ENCODE measurements at places on chromosomes 11 and 22.

- no peak for DNase-seq
Observed at GRCh38 chr11:76209973-76210930, 4.0 kb upstream of the WNT11 start.

GRCh38 chr11:80773919-80774318 is 1333.1 kb upstream of the TENM4 start:
- no peak for DNase-seq

DNA sequence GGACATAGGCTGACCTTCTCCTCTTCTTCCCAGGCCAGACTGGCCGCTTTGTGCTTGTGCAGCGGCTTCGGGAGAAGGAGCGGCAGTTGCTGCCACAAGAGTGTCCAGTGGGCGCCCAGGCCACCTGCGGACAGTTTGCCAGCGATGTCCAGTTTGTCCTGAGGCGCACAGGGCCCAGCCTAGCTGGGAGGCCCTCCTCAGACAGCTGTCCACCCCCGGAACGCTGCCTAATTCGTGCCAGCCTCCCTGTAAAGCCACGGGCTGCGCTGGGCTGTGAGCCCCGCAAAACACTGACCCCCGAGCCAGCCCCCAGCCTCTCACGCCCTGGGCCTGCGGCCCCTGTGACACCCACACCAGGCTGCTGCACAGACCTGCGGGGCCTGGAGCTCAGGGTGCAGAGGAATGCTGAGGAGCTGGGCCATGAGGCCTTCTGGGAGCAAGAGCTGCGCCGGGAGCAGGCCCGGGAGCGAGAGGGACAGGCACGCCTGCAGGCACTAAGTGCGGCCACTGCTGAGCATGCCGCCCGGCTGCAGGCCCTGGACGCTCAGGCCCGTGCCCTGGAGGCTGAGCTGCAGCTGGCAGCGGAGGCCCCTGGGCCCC is 1.4 kb downstream of the RASSF7 start:
- no peak for DNase-seq

- DNase-seq = no peak
Observed at GRCh38 chr11:46202696-46203391, 74.6 kb upstream of the CREB3L1 start.

DNA sequence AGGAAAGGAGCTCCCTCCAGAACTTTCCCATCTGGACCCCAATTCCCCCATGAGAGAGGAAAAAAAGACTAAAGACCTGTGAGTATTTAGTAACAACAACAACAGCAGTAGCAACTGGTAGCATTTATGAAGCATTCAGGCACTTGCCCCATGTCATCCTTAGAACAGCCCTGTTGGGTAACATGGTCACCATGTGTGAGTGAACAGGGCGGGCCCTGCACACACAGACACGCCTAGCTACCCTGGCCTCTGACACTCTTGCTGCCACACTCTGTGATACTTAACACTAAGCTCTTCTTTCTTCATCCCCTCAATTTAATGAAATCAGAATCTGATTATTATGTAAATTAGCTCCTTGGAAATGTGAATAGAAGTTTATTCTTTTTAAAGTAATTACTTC is 26.1 kb upstream of the SLC25A18 start:
- DNase-seq = no peak

DNA sequence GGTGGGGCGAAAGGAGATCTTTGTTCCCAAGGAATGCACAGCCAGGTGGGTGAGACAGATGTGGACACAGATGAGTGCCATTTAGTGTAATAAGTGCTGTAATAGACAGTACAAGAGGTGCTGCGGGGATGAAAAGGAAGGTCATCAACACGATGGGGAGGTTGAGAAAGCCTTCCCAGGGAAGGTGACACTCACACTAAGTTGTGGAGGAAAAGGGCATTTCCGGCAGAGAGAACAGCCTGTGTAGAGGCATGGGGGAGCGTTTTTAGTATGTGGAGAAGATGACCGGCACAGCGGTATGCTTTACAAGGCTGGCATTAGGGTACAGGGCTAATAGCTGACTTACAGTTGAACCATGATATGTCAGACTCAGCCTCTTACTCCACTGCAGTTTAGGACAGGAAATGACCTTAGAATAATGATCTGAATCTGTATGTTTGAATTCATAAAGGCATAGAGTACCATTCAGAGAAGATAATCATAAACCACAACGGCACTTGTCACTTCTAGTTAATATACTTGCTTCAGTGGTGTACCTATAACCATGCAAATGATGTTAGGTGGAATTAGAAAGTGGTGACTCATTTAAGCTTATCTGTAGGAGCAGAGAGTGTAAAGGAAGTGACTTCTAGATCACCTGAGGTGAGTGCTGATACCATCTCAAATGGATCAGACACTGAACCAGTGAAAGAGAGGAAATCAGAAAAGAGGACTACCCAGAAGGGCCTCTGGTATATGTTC is 60.6 kb downstream of the FAM83F start:
- DNase-seq = no peak

- DNase-seq = no peak
Observed at GRCh38 chr11:71341596-71341995, 89.2 kb upstream of the SHANK2 start.

DNA sequence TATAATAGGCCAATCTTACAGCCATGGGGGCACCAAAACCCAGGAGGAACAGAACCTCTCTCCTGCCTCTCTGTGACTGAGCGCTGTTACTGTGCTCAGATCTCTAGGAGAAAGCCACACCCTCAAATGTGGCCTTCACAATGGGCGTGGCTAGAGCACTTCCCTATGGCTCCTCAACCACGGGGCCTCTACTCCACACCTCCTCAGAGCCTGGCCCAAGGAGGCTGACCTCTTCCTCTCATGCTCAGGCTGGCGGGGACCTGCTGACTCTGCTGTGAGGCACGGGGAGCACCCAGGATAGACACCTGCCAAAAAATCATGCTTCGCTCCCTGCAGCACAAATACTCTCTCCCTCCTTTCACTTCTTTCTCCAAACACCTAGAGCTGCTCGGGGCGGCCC is 41.0 kb downstream of the C11orf58 start:
- no peak for DNase-seq

DNA sequence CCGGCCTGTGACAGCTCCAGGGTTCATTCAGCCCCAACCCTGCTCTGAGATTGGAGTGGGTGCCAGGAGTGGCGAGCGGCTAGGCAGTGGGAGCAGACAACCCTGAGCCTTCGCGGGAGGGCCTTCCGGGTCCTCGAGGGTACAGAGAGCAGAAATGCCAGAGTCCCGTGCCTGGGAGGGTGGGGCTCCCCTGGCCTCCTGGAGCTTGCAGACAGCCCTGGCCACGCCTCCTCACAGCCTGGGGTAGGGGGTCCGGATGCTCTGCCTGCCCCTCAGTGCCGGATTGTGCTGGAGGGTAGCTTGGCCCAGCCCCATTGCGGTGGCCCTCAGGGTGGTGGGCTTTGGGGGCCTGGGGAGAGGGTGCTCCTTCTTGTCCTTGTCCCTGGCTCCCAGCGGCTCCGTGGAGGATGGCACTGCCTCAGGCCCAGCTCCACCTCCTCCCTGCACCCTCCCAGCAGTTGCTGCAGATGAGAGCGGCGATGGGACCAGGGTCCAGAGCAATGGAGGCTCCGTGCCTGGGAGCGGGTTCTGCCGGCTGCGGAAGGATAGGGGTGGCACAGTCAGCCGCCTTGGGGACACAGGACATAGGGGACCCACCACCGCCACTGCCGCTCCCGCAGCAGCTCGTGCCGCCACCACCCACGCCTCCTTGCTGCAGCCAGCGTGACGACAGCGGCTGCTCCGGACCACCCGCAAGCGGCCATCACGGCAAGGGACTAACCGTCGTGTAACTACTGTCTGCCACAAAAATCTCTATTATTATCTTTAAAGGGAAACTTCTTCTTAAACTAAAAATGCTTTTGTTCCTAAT is 34.9 kb upstream of the OR10G7 start:
- peak; percentile 56 for DNase-seq

GRCh38 chr11:1566381-1567051 is 5.6 kb downstream of the DUSP8 start:
- DNase-seq = no peak

DNA sequence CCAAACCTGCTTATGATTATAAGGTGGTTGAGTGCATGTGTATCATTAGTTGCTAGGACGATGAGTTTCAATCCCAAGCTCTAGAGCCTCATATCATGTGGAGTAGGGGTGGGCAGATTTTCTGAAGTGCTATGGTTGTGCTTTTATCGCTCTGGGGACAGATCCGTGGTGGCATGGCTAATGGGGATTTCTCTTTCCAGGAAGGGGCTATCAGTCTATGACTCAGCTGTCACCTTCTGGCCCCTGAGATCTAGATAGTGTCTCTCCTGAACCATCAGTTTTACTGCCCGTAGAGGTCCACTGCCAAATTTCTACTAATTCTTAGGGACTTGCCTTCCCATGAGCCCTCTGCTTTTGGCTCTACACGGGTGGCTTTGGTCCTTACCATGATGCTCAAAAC is 51.8 kb downstream of the FDX1 start:
- no peak for DNase-seq

GRCh38 chr22:28943501-28943879 is 60.1 kb downstream of the ZNRF3 start:
- no peak for DNase-seq

DNA sequence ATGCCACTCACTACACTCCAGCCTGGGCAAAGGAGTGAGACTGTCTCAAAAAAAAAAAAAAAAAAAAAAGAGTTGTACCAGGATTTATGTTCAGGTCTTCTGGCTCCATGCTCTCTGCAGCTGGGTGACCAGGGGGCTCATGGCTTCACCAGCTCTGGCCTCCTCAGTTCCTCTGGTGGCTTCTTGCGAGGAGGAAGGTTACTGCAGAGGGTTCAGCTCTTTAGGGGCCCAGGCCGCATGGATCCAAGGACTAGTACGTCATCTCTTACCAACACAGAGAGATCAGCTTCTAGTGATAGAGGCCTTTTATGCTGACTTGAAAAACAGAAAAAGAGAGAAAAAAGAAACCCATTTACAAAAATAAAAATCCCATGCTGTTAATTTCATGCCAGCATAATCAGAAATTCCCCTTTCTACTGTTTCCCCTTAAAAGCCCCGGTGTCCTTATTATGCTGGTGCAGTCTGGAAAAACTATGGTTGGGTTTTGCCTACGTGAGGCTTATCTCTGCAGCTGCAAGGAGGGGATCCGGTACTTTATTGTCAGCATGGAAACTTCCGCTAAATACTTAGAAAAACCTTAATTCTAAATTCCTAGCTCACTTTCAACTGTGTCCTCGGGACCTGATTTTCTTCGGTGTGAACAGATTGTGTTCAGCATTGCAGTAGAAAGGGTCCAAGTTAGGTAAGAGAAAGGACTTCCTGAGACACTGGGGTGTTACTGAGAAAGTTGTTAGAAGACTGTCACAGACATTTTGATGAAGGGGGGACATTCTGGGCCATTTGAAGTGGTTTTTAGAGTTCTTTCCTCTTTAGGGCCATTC is 13.7 kb downstream of the ZBTB16 start:
- no peak for DNase-seq

DNA sequence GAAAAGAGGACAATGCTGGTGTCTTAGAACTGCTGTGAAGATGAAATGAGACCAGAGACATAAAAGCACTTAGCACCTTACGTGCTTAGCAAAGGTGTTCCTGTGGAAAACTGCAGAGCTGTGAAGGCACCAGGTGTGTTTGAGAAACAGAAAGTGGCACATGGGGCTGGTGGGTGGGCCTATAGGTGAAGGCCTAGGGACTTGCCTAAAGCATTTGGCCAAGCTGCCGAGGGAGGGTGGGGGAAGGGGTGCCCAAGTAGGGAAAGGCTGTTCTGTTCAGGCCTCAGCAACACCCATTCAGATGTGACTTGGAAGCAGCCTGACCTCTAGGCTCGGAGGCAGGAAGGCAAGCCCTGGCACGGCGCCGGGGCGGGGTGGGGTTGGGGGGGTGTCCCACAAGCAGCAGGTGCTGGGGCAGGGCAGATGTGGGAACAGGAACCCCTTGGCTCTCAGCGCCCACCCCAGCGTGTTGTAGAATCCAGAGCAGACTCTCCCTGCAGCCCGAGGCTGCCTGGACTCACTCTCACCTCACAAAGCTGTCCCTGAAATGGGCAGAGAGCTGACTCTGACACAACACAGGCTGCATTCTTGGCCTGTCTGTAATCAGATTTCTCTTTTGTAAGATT is 366.7 kb upstream of the NARS2 start:
- DNase-seq = no peak

GRCh38 chr11:83046621-83047172 is 25.0 kb downstream of the RAB30 start:
- no peak for DNase-seq

- no peak for DNase-seq
Observed at GRCh38 chr11:66856496-66857233, at the start of gene LRFN4. Gene LRFN4 (plus strand): TSS chr11:66857064. CDS start chr11:66857745, 681 bp downstream.
